Cardiac septum (tissue), 1 donor: ENCODE measurements at places on chromosomes 11 and 22.

DNA sequence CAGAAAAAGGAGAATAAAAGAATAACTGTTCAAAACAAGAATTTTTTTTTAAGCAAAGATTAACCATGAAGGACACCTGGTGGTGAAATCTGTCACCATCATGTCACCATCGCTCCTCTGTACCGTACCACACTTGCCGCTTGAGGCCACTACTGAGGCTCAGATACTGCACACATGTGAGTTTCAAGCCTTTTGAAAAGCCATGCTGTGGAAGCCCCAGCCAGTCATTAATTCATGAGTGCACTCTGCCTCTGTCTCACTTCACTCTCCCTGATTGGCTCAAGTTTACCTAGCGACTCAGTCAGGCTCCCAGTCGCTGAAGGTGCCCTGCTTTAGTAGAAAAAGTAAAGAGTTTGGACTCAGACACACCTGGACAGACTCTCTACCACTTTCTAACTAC lies 6.6 kb upstream of the MS4A12 start:
- DNase-seq: no peak

- DNase-seq: no peak
These were observed 60.6 kb upstream of the CRYBB3 start for GRCh38 chr22:25139062-25139461.

GRCh38 chr11:70775386-70776075 lies 377.2 kb downstream of the CTTN start:
- DNase-seq: no peak

GRCh38 chr11:10457901-10458300 lies 2.8 kb downstream of the AMPD3 start:
- no peak for DNase-seq

DNA sequence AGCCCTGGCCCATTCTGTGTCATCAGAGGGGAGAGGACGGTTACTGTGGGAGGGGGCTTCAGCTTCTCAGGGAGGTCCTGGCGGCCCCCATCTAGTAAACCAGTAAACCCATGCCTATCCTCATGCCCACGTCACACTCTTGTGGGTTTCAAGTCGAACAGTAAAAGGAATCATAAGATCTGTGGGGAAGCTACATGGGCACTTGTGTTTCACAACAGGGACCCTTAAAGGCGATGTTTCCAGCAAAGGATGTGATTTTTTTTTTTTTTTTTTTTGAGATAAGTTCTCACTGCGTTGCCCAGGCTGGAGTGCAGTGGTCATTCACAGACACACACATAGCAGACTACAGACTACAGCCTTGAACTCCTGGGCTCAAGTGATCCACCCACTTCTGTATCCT lies 9.2 kb upstream of the PARVG start:
- no peak for DNase-seq

- no peak for DNase-seq
These were observed 44.0 kb downstream of the KIAA1671 start for GRCh38 chr22:24996420-24996952.

DNA sequence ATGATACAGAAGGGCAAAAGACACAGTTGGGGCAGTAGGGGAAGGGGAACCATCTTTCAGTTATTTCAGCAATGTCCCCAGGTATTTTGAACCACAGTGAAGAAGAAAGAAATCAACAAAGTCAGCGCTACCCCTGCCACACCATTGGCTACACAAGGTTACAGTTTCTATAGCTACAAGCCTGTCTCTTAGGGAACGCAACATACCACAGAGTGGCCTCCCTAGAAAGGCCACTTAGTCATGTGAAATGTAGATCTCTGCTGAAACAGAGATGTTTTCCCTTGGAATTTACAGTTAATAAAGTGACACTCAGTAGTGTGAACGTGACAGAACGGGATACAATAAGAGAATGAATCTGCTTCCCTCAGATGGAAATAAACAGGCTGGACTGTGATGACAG lies 54.6 kb downstream of the MCHR1 start:
- DNase-seq: no peak

DNA sequence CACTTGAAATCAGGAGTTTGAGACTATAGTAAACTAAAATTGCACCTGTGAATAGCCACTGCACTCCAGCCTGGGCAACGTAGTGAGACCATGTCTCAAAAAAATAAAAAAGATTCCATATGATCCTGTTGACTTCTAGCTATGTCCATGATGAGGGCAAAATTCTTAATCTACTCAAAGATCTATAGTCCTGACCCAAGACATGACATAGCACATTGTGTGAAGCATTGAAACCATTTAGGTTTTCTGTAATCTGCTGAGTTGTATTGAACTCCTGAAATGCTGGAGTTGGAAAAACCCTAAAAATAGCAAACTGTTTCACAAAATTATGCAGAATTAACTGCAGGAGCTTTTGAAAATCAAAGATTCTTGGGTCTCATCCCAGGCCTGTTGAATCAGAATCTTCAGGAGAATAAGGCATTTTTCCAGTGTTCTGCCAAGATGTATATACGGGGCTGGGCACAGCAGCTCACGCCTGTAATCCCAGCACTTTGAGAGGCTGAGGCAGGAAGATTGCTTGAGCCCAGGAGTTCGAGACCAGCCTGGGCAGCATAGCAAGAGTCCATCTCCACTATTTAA lies 29.8 kb upstream of the LDHA start:
- no peak for DNase-seq

DNA sequence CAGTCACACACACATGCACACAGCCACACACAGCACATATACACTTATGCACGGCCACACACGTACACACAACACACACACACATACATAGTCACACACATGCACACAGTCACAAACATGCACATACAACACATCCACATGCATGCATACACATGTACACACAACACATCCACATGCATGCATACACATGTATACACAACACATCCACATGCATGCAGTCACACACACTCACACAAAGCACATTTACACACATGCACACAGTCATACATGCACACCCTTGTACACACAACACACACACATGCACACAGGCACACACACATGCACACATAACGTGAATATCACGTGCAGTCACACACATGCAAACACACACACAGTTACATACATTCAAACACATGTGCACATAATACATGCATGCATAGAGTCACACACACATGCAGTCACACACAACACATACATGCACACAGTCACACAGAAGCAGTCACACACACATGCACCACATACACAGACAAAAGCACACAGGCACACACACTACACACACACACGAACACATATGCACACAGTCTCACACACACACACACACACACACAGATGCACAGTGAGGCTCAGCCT lies 18.8 kb downstream of the IFITM10 start:
- DNase-seq: no peak

DNA sequence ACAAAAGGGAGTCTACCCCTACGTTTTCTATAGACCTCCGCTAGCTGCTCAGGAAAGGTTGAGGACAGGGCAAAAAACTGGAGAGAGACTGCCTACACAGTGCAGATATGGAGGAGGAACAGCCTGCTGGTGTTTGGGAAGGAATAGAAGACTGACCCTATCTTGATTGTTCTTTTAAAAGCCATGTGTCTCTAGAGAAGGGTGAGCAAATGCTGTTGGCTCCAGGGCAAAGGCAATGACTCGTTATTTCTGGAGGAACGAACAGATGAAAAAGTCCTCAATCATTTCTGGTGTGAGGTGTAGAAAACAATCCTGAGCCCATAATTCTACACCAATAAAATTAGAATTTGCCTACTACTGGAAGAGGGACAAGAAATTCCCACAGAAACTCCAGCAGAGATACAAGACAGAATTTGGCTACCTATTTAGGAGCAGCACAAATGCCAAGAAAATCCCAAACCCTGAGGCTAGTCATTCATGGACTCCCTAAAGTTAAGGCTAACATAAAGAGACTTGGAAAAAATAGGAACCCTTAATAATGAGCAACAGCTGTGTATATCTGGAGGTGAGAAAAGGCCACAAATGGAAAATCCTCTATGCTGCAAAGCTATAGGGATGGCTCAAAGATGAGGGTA lies 1206.3 kb upstream of the CNTN5 start:
- no peak for DNase-seq
